ENCODE measurements at places on chromosomes 1 and 21. TPM values are rescaled to one million over a fixed set of nuclear protein-coding genes. Genes with fewer than 3 reads are reported as not detected.

- DNase-seq: no peak
Measured at GRCh38 chr1:200464784-200465400, 55.1 kb upstream of the ZNF281 start.

DNA sequence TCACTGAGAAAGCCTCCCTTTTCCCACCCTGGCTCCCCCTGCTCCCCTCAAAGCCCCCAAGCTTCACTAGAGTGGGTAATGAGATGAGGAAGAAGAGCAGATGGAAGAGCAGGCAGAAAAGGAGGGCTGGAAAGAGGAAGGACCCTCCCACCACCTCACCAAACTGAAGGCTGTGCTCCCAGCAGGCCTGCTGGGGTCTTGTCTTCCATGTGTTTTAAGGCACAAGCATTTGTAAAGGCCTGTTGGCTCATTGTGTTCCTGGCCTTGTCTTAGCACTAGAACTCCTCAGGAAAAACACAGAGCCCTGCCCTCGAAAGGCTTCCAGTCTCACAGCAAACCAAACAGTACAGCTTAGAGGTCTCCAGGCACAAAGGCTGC is 51.5 kb downstream of the TOMM20 start:
- DNase-seq: no peak

GRCh38 chr1:225710804-225711203 is 57.9 kb upstream of the ENAH start:
- DNase-seq: no peak

GRCh38 chr1:67748630-67749029 is 63.6 kb downstream of the GADD45A start:
- DNase-seq: no peak

- no peak for DNase-seq
Measured at GRCh38 chr1:102772831-102773230, 335.5 kb downstream of the COL11A1 start.

- DNase-seq: no peak
Measured at GRCh38 chr1:206678490-206678889, 6.2 kb upstream of the MAPKAPK2 start.

CLCA1 gene
- 0.11 TPM for total RNA-seq

CRYAA gene
- total RNA-seq: not detected

RXRG gene
- total RNA-seq: 3.9 TPM

DNA sequence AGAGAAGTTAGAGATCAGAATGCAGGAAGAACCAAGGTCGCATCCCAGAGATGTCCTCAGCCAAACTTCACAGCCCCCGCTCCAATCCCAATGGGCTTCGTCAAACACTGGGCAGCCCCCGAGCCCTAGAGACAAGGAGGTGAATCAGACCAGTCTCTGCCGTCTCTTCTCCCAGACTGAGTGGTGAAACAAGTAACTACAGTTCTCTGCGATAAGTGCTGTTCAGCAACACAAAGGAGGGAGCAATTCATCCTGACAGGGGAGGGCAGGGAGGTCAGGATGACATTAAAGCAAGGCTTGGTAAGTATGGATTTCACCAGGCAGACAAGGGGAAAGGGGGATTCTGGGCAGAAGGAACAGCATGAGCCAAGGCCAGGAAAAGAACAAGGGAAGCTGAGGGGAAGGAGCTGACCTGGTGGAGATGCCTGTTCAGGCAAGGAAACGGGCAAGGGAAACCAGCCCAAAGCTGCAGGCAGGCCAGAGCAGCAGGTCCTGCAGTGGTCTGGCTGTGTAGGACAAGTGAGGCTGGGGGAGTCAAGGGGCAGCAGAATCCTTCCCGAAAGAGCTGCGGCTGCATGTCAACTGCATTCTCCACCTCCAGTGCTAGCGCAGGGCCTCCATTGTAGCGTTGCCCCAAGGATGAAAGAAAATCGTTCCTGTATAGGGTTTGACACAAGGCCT is 13.6 kb upstream of the ERI3 start:
- DNase-seq: no peak

- no peak for DNase-seq
Measured at GRCh38 chr1:117136749-117137148, 15.2 kb upstream of the TRIM45 start.

DNA sequence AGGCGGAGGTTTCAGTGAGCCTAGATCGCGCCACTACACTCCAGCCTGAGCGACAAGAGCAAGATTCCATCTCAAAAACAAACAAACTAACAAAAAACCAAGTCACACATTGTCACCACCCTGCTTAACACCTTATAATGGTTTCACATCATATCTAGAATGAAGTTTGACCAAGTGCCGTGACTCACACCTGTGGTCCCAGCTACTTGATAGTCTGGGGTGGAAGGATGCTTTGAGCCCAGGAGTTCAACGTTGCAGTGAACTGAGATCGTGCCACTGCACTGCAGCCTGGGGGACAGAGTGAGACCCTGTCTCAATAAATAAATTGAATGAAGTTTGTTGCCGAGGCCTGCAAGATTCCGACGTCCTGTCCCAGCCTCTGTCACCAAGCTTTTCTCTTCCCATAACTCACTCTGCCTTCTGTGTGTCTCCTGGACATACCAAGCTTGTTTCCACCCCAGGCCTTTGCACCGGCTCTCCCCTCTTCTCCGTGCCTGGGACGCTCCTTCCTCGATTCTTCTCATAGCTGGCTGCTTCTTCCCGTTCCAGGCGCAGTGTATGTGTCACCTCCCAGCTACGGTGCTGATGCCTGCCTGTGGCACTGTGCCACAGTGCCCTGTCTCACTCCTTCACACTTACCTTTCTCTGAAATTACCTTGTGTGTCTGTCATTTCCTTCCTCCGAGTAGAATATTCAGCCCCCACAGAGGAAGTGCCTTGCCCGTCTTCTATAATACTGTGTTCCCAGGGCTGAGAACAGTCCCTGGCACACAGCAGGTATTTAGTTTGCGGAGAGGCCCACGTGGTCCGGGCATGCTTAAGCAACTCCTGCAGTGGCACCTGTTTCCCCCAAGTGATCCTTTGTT is 3.8 kb upstream of the SELENON start:
- no peak for DNase-seq

JUN gene
- 77.7 TPM for total RNA-seq

- no peak for DNase-seq
Measured at GRCh38 chr1:47875036-47875435, 122.1 kb downstream of the TRABD2B start.

GRCh38 chr1:86069757-86070145 is 86.8 kb downstream of the COL24A1 start:
- no peak for DNase-seq

ZYG11A gene
- total RNA-seq: not detected

ANKRD45 gene
- not detected for total RNA-seq

- DNase-seq: no peak
Measured at GRCh38 chr21:15679630-15680029, 50.2 kb upstream of the USP25 start.

- no peak for DNase-seq
Measured at GRCh38 chr21:33655588-33656221, 13.4 kb downstream of the ITSN1 start.

DNA sequence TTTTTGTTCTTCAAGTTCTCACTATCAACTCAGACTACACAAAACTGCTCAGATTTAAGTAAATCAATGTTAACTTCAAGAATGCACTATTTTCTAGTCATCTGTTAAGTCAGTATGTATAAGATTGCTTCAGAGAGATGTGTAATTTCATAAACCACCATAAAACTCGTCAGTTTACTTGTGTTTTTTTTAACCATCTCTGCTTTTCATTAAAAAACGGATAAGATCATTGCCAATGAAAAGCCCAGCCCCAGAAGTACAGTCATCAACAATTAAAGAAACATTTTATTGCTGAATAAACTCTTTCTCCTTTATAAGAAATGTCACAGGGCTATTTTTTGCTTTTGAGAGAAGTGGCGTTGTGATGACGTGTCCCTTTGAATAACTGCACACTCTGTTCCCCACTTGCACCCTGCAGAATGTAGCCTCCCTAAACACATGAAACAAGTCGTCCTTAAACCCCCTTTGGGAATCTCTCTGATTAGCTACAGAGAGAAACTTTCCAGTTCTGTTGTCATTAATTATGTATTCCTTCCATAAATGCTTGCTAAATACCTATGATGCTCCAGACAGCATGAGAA is 202.7 kb upstream of the FOXD3 start:
- no peak for DNase-seq

DNA sequence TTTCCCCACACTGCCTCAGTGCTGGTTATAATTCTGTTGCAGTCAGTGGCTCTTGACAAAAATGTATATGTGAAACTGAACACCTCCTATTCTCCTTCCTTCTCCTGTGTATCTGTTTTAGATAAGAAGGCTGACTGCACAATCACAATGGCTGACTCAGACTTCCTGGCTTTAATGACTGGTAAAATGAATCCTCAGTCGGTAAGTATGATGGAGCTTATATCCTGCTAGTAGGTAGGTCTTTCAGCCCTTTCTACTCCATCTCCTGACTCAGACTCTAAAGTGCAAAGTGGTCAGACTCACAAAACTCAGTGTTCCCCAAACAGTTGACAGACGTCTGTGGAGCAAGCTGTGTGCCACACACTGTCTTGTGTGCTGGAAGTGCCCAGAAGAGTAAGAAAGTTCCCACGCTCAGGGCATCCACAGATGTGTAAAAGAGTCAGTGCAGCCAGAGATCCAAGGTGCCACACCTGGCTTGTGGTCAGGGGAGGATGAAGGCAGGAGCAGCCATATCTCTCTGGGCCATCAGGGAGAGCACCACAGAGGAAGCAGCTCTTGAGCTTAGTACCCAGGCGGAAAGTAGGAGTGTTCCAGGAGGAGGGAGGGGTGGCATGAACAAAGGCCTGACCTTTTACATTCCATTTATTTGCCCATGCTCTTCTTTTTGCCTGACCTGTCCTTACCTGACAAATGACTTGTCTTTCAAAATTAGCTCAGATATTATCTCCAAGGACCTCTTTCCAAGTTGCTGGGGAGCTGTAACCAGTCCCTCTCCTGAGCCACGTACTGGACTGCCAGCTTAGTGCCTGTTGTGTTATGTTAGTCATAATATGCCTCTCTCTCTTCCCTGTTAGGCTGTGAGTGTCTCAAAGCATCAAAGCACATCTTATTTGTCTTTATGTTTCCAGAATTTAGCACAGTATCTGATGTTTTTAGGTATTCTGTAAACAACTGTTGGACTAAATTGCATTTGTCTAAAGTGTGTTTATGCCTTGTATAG is 14.0 kb upstream of the PODN start:
- DNase-seq: no peak

GRCh38 chr1:151953409-151954094 is 40.1 kb downstream of the S100A10 start:
- DNase-seq: peak; percentile 70

- DNase-seq: no peak
Measured at GRCh38 chr1:82934074-82934473, 1064.9 kb downstream of the TTLL7 start.

KIF26B gene
- 0.83 TPM for total RNA-seq

DNA sequence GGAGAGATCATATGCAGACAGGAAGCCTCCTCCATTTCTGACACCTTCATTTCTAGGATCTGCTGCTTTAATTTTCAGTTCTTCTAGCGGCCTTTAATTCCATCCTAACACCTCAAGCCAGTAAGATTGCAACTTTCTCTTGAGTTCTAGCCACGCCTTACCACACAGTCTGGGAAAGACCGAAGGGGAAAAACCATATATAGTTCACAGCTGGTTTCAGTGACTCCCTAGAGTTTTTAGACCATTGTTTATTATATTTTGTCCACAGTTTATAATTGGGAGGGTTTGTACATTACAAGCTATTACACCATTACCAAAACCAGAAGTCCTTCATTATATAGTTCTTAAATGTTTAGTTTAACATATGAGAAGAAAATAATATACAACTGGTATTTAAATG is 37.5 kb downstream of the DPH5 start:
- no peak for DNase-seq
